ENCODE measurements at places on chromosomes 12 and 14.
A peak's percentile ranks its signal among the peaks of the same experiment; 100 is the strongest.

- no peak for DNase-seq
These were observed 16.5 kb downstream of the MMP17 start for GRCh38 chr12:131844656-131845055.

DNA sequence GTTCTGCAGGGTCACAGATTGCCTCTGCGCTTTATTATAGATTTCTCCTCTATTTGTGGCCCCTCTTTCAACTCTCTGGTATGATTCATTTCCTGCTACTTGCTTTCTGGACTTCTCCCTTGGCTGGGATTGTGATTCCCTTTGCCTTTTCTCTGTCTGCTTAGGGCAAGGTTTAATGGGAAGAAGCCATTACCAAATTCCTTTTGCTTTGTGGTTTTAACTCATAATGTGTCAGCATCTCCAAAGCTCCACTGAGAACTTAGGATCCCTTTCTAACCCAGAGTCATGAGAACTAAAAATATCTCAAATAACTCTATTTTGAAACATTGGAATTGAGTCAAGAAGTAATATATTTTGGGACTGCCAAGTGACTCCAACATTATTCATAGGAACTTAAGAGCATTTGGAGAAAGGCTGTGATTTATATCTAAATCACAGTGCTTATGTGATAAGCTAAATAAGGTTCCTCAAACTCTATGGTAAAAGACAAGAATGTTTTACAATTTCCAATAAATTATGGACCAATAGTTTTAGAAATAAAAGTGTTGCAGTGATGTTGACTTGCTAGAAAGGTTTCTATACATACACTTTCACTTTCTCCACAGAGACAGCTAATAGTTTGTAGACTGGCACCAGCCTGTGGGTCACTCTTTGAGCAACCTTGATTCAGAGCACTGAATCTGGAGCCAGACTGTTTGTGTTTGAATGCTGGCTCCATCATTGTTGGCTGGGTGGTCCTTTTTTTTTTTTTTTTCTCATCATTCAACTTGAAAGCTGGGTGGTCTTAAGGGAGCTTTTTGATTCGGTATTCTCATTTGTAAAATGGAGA is 93.9 kb downstream of the DACT1 start:
- DNase-seq: no peak

DNA sequence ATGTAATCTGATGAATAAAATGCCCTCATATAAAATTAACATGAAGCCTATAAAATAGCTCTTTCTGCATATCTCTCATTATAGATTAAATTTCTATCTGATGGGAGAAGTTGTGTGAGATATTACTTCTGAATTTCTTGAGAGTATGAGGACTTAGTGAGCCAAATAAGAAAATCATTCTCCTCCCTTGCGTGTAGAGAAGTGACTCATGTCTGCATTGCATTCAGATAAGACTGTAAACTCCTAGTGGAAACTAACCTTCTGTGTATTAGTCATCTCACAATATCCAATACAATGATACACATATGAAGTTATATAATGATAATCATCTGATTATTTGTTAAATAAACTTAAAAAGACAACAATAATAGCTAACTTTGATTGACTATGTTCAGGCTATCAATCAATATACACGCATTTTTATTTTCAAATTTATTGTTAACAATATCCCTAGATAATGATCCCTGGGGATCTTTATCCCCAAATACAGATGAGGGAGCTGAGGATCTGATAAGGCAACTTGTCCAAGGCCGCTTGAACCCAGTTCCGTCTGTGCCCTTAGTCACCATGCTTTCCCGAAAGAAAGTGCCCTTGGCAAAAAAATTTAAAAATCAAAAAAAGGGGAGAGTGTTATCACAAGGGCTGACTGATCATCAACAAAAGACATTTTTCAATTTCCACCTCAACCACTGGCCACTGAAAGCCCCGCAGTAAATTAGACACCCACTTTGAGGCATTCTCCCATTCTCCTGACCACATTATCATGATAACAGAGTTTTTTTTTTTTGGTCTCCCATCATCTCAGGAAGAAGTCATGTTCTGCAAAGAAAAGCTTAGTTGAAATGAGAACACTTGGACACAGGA is 189.2 kb upstream of the RASSF8 start:
- no peak for DNase-seq

DNA sequence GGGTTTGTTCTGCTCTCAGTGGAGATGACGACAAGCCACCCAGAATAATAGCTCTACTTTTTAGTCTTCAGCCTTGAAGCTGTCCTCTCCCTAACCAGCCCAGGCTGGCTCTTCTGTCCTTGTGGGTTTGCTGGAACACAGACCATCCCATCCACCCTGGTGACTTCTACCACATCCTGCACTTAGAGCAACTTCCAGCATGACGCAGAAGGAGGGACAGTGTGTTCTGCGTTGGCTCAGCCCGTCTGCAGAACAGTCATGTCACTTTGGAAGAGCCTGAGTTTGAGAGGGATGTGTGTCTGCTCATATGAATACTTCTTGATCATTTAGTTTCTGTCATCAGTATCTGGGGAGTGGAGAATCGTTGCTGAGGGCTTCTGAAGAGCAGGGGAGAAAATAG is 198.0 kb downstream of the CACNA1C start:
- no peak for DNase-seq

- no peak for DNase-seq
These were observed 197.9 kb downstream of the TMTC3 start for GRCh38 chr12:88339966-88340365.

DNA sequence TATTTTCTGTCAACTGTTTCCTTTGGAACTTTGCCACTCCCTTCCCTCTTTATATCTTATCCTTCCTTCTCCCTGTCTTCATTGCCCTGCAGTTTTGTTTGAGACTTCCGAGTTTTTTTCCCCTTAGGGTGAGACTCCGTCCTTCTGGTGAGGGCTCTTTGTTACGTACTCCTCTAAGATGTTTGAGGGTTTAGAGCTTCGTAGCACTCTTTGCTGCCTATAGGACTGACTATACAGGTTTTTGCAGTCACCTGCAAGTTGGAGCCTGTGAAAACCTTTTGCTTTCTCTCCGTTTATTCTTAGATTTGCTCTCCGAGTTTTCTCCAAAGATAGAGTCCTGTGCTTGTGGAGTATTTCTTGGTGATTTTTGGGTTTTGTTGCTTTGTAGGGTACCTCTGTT is 41.7 kb upstream of the MYRFL start:
- DNase-seq: no peak

DNA sequence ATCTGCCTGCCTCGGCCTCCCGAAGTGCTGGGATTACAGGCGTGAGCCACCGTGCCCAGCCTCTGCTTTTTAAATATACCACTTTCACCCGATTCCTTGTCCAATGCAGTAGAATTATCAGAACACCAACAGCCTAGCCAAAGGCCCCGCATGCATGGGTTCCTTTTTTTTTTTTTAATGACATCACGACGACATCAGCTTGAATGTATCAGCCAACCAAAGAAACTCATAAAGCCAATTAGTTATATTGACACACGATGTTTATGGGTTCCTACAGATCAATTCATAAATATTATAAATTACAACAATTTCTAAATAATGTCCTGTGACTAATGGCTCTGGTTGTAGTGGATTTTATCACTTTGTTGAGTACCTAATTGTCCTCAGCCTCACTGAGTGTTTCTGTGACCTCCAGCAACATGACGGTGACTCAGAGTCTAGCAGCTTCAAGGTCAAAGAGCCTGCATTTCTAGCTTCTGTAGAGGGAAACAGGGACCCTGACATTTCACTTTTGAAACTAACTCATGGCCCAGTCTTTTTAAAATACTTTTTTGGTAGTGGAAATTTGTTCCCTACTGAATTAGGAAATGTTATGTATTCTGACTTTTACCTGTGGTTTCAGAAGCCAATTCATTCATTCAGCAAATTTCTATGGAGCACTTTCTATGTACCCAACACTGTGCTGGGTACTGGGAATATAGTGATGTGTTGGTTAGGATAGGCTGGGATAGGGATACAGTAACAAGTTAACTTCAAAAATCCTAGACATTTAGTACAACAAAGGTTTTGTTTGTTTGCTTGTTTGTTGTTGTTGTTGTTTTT is 144.1 kb downstream of the SUDS3 start:
- no peak for DNase-seq

- DNase-seq: no peak
These were observed 17.2 kb upstream of the AKAP5 start for GRCh38 chr14:64447876-64448670.

GRCh38 chr14:69398818-69399210 is 322 bp downstream of the SLC39A9 start:
- no peak for DNase-seq

- DNase-seq: peak; percentile 51
These were observed 158.9 kb downstream of the TMX1 start for GRCh38 chr14:51398898-51399297.

DNA sequence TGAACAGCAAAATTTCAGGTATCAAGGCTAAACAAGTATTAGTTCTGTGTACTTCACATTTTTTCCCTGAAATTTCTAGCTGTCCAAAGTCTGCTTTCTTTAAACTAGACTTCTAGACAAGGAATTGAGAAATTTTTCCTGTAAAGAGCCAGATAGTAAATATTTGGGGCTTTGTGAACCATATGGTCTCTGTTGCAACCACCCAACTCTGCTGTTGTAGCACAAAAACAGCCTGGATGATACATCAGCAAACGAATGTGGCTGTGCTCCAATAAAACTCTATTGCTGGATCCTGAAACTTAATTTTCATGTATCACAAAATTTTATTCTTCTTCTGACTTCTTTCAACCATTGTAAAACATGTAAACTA is 96.0 kb upstream of the SLC38A4 start:
- no peak for DNase-seq

DNA sequence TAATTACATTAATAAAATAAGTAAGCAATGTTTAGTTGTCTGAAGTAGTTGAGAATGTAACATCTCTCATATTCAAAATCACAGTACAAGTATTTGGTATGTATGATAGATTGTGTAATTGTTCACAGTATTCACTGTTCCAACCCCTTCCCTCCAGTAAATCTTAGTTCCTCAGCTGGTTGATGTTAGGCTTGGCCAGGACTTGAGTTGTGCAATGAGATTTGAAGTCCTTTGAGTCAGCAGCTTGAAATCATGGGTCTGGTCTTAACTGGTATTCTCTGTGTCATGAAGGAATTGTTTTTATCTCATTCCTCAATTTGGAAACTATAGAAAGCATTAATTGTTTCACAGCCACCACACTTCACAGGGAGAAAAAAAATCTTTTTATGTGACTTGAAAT is 477.1 kb downstream of the FSCB start:
- DNase-seq: no peak

- no peak for DNase-seq
These were observed 33.2 kb downstream of the SAMD4A start for GRCh38 chr14:54599966-54600716.

DNA sequence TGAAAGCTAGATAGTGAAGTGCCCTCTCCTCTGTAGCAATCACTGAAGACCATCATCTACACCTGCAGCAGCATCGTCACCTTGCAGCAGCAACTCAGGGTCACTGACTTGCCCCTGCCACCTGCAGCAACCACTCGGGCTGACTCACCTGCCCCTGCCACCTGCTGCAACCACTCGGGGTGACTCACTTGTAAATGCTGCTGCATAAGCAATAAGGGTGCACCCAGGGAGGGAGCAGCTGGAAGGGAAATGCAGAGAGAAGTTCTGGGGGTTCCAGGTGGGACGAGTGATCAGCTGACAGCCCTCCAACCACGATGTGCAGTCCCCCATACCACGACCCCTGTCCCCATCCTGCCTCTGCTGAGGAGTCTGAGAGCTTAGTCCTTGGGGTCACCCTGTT is 357.1 kb upstream of the SFSWAP start:
- no peak for DNase-seq

DNA sequence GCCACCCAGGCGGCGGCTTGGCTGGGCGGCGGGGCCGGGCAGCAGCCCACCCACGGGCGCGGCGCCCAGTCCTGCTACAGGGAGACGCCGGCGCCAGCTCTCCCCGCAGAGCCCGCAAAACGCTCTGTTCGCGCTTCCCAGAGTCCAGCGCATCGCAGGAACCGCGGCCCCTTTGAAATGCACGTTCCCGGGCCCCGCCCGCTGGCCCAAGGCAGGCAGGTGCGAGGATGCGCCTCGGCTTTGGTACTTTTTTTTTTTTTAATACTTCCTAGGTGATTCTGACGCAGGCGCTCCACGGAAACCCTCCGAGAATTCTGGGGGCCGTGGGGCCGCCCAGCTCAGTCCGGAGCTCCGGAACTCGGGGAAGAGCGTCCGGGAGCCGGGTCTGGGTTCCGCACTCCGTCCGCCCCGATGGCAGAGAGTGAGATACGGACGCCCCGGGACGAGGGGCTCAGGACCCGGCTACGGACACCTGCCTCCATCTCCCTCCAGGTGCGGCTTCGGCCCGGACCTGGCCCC is 483 bp downstream of the POC1B start:
- peak; percentile 52 for DNase-seq

- no peak for DNase-seq
These were observed 86.7 kb downstream of the LRP6 start for GRCh38 chr12:12180136-12180535.

GRCh38 chr14:65961004-65961403 is 525.2 kb upstream of the CCDC196 start:
- peak; percentile 83 for DNase-seq

GRCh38 chr12:4539167-4539870 is 629 bp downstream of the RAD51AP1 start:
- DNase-seq: no peak

DNA sequence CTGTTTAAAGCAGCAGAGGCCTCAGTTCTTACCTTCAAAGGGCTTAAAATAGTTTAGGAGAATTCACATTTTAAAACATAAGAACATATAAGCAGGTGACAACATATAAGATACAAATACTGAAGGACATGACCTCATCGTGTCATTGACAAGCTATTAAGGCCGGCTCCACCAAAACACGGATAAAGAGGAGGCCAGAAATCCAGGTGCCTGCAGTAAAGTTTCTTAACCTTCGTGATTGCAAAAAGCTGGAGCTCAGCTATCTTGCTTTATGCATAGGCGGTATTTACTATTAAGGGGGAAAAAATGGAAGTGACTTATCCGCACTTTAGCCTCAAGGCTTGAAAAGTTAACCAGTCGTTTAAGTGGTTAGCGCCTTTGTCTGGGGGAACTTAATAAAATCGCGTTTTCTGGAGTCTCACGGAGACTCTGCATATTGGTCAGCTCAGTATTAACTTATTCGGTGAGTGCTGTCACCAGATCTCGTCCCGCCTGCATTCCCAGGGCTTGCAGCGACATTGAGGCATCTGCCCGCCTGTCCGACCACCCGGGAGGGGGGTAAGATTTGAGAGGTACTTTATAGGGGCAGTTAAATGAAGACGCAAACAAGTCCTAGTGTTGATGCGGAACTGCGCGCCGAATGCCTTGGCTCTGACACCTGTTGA is 1.1 kb upstream of the SP1 start:
- DNase-seq: no peak

GRCh38 chr12:98999559-98999958 is 354.5 kb downstream of the APAF1 start:
- no peak for DNase-seq

- DNase-seq: peak; percentile 82
These were observed 4.9 kb downstream of the ZBTB39 start for GRCh38 chr12:57001448-57001906.

DNA sequence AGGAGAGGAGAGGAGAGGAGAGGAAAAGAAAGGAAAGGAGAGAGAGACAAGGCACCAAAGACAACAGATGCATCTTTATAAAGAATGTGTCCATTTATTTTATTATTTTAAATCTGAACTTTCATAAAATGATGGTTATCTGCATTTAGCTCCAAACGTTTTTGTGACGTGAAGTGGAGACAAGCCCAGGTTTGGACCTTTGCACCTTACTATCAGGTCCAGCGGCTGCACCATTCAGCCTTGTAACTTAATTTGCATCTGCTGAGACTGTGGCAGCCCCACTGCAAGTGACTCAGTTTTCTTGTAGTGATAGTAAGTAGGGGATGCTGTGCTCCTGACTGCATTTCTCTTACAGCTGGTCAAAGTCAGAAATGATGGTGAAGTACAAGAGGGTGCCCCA is 130.7 kb downstream of the NTF3 start:
- DNase-seq: no peak

GRCh38 chr12:95445884-95446505 is 28.0 kb upstream of the METAP2 start:
- DNase-seq: no peak
